ENCODE measurements at places on chromosomes 7 and 10.

- no peak for DNase-seq
These were observed 67.4 kb upstream of the PPP1R3C start for GRCh38 chr10:91700273-91700672.

DNA sequence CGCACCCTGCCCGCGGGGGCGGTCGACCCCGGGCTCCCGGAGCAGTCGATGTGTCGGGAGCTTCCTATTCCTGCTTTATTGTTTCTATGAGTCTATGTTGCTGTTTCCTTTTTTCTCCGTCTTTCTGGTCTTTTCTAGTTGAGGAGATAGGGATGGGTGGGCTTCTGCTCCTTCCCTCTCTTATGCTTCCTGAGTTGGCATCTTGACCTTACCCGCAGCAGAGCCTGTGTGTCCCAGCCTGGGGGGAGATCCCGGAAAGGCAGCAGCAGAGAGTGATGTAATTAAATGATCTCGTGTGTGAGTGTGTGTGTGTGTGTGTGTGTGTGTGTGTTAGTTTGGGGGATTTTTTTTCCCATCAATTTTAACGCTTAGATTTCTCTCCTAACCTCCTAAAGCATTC is 486 bp upstream of the SORCS1 start:
- DNase-seq, result no peak

GRCh38 chr10:10513898-10514297 is 503.8 kb upstream of the CELF2 start:
- DNase-seq, result no peak

GRCh38 chr7:24764972-24765744 is 7.9 kb upstream of the GSDME start:
- no peak for DNase-seq

DNA sequence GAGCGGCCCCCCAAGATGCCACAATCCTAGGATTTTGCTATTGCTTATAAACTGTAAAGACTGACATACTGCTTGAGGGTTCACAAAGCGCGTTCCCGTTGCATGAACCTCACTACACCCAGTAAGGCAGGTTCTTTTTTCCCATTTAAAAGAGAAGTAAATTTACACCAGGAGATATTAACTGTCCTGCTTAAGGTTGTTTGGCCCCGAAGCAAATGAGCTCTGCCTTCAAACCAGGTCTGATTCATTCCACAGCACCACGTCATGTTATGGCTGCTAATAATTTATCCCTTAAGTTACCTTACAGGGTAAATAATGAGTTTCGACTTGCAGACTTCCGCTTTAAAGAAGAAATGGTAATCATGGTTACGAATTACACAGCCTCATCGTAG is 559 bp upstream of the FKBP14 start:
- peak; percentile 14 for DNase-seq

DNA sequence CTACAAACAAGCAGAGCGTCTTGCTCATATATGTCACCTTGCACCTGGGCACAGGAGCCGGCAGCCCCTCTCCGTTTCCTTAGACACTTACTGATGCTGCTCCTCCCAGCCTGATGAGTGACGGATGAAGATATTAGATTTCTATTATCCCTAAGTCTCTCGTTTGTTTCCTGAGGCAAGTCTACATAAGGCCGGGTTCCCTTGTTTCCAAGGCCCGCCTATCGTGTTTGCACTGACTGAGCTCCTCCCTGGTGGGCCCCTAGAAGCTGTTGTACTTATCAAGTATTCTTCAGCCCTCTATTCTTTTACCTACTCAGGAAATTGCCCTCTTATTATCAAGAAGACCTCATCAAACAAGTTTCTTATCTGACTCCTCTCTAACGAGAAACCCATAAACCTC is 18.5 kb downstream of the SH3PXD2A start:
- no peak for DNase-seq

- no peak for DNase-seq
These were observed 230.4 kb upstream of the BMPER start for GRCh38 chr7:33674804-33675411.

DNA sequence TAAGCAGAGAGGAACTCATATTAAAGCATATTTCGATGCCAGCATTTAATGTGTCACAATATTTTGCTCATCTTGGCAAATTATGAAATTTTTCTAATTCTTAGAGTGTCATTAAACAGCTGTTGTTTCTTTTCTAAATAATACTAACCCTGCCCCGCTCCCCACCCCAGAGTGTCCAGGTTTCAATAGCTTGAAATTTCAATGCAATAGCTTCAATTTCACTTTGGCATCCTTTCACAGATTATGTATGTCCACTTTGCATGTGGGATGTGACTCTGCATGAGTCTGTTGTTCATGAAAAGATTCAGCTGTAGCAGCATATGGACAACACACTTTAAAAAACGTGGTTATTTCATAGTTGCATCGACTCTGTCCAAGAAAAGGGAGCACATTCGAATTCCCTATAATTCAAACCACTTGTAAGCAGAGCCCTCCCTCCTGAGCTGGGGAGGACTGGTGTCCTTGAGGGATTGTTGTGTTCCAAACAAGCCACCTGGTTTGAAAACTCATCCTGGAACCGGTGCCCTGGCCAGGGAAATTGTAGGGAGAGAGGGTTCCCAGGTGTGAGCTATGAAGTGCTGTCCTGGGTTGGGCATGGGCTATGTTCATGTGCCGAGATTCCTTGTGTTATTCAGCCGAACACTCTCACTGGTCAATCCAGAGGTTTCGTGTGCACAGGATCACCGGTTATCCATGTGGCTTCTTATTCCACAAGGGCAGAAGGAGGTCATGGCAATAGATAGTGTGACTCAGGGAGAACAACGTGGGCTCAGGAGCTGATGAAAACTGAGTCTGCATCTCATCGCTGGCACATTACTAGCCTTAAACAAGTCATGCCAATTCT is 64.6 kb upstream of the CREB5 start:
- no peak for DNase-seq

GRCh38 chr7:12929476-12930140 is 242.2 kb downstream of the ARL4A start:
- DNase-seq, result no peak

DNA sequence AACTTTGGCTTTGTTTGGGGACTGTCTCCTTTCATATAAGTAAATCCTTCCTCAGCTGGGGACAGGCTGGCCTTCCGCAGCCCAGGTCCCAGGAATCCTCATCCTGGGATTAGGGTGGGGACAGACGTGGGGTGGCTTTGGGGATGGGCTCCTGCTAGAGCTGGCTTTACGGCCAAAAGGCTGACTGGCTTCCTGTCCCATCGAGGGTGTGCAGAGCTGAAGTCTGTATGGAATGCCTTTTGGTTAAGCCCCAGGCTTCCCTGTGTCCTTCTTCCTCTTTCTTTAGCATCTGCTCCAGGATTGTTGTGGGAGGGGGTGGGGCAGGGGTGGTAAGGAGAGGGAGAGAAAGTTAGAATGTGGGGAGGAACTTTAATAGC is 59.4 kb upstream of the AQP1 start:
- DNase-seq, result no peak

DNA sequence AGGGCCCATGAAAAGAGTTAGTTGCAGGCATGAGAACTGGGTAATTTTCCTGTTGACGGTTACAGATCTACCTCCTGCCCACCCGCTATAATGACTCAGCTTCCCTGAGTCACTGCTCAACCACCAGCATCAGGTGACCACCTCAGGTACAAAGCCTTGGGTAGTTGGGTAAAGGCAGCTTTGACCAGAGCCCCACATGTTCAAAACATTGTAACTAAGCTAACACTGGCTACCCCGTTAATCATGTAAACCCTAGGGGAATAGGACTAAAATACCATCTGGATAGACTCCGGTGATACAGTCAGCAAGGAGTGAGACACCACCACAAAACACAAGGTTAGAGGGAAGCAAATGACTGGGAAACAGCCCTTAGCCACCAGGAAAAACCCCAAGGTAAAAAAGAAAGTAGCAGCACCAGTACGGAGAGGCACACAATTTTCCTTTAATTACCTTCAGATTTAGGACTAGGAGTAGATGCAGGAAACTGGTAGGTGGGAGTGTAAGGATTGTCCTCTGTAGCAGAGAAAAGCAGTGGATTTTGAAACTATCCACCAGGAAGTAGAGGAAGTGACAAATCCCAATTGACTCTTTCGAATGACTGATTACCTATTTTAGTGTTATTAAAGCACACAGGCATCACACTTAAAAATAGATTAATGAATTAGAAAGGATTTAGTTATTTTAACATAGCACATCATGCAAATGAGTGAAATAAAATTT is 103.5 kb upstream of the PDLIM1 start:
- DNase-seq, result no peak

GRCh38 chr10:32232378-32232777 is 114.6 kb downstream of the EPC1 start:
- no peak for DNase-seq

All from T follicular helper cell (primary cell).